ENCODE measurements at places on chromosomes 7 and 10. TPM values are rescaled to one million over a fixed set of nuclear protein-coding genes. Genes with fewer than 3 reads are reported as not detected.
A peak's percentile ranks its signal among the peaks of the same experiment; 100 is the strongest.

The TEX47 gene
- total RNA-seq = not detected

- DNase-seq = no peak
These were observed 12.9 kb downstream of the ATP6V1F start for GRCh38 chr7:128875523-128875948.

GRCh38 chr10:51311228-51311627 is 236.9 kb downstream of the PRKG1 start:
- DNase-seq = no peak

The SPAG6 gene
- total RNA-seq = not detected

DNA sequence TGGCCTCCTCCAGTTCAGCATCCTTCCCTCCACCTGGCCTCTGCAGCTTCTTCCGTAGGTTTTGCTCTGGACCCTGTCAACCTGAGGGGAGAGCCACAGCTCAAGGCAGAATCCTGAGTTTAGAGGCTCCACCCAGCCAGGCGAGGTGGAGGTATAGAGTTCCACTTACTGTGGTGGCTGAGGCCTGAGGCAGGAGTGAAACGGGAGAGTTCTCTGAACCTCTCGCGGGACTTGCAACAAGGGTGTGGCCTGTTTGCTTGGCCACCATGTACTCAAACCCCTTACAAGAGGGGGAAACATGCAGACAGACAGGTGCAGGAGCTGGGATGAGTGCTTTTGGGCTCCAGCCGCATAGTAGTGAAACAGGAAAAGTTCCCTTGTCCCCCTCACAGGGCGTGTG is 154.0 kb upstream of the C7orf33 start:
- no peak for DNase-seq

GRCh38 chr7:74365322-74366022 is 76.3 kb downstream of the CLIP2 start:
- peak; percentile 91 for DNase-seq

DNA sequence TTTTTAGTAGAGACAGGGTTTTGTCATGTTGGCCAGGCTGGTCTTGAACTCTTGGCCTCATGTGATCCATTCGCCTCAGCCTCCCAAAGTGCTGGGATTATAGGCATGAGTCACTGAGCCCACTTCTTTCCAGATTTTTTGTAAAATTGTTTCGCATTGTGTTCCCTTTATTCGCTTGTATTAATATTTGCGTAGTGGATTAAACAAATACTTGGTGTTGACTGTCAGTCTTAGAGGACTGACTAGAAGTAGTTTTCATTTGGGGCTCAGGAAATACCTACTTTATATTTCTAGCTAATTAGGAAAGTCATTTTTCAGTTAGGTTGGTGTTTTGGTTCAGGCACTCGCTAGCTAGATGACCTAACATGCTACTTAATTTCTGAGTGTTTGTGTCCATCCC is 11.1 kb downstream of the WAC start:
- DNase-seq = no peak

DNA sequence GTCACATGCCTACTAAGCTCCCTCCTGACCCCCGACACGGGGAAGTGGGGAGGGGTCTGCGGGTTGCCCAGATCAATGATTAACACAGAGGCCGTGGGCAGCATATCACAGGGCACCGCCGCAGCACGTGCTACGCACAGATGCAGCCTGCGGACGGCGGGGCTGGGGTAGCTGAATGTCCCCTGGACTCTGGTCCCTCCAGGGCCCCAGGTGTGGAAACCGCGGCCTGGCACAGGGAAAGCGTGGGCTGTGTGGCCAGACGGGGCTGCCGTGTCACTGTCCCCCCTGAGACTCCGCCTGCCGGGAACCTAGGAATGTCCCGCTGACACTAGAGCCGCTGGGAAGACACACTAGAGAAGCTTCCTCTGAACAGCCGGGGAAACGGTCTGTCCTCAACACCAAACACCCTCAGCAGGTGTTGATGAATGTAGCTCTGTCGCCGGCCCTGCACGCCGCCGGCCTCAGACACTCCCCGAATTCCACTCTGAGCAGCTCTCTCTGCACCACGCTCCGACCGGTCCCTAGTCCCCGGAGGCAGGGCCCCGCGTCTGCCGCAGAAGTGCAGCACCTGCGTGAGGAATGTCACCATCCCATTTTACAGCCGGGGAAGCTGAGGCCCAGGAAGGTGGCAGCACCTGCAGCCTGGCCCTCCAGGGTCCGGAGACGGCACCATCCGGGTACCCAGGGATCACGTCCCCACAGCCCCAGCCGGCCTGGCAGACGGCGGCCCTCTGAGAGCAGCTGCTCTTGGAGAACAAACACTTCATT is 33.4 kb upstream of the PDGFA start:
- no peak for DNase-seq

GRCh38 chr10:62733654-62734293 is 70.7 kb upstream of the ADO start:
- DNase-seq = no peak

The NODAL gene
- total RNA-seq = not detected

GRCh38 chr10:49300140-49300974 is 1.4 kb downstream of the C10orf71 start:
- no peak for DNase-seq

DNA sequence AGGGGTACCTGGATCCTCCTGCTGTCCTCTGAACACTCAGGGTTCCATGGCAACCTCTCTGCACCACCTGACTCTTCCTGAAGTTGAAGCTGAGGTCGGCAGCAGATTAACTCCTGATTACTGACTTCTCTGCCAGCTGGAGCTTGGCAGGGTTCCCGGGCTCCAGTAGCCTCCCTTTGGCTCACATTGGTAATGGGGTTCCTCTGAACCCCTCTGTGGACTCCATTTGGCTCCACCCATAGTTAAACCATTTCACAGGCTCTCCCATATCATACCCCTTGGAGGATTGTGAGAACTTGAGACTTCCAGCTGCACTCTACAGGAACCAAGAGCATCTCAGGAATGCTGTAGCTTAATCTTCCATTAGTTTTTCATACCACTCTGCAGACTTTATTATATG is 292.5 kb downstream of the HDAC9 start:
- no peak for DNase-seq

DNA sequence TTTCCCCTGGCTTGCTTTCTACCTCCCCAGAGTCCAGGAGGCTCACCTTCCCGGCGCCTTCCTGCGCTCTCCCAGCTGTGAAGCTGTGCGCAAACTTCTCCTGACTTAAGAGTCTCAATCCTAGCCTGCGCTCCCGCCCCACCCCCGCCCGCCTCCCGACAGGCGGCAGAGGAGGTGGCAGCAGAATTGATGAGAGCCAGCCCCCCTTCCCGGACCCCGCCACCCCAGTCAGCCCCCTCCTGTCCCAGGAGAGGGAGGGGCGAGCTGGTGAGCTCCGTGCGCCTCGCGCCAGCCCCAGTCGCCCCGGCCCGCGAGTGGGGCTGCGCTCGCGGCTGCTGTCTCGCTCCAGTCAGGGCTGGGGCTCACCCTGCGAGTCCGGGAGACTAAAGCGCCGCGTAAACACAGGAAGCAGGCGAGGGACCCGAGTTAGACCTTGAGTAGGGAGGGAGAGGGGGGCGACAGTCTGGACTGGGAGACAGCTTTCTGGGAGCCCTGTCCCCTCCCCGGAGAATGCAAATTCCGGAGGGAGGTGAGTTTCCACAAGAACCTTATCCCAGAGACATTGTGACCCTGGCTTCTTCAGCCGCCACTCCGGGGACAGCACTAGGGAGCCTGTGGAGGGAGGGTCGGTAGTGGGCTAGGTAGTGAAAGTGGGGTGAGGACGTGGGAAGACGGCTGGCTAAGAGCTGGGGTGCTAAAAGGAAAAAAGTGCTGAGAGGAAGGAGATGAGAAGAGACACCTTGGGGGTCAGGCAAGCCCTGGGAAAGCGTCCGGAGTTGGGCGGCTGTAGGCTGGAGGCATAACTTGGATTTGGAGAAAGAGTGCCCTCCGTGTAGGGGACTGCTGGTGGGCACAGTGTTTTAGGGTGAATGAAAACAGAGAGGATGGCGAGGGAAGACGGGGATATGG is at the start of gene CALCR:
CALCR (minus strand) TSS at position 79 of the 909 bp plus-strand sequence. CDS start 87,743 bp downstream, outside the sequence.
- DNase-seq = peak; percentile 40

GRCh38 chr10:91210435-91210834 is 10.0 kb upstream of the PCGF5 start:
- DNase-seq = no peak

GRCh38 chr10:113736576-113736975 is 14.9 kb upstream of the PLEKHS1 start:
- no peak for DNase-seq

The ITGA8 gene
- 0.93 TPM for total RNA-seq

DNA sequence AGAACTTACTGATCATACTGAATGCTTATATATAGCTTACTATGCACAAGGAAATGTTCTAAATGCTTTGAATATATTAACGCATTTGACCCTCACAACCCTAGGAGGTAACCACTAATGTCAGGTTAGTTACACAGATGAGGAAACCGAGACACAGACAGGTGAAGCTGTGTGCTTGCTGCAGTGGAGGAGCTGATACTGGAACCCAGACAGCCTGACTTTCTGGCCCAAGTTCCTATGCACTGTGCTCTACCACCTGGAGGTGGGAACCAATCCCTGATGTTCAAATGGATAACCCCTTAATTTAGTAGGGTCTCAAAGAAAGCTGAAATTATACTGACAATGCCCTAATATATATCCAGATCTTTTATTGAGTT is 119.6 kb downstream of the SORBS1 start:
- no peak for DNase-seq

The MARCHF5 gene
- 68.5 TPM for total RNA-seq

The BCL7B gene
- 34.0 TPM for total RNA-seq

The MINDY4 gene
- total RNA-seq = 2.3 TPM

DNA sequence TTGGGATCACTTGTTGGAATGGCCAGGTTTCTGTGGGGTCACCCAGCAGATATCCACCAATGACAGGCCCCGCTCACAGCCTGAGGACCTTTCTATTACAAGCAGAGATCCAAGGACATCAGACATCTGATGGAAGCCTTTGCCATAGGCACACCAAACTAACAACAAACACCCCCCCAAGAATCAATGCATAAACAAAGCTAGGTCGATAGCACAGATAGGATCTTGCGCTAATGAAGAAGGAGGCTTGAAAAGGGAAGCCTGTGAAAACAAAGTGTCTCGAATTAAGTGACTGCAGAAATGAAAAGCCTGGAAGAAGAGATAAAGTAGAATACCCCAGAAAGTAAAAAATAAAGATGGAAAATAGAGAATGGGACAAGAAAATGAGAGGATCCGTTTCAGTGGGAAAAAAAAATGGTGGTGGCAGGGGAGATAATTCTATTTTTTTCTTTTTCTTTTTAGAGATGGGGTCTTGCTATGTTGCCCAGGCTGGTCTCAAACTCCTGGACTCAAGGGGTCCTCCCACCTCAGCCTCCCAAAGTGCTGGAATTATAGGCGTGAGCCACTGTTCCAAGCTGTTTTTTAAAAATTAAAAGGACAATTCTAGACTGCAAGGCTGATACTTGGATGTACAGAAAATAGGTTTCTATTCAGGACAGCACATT is 26.3 kb upstream of the SMURF1 start:
- DNase-seq = no peak

GRCh38 chr7:140672382-140673062 is at the start of gene ADCK2:
ADCK2 (plus strand) TSS chr7:140672945; CDS start chr7:140673331, 386 bp downstream.
- DNase-seq = peak; percentile 61

DNA sequence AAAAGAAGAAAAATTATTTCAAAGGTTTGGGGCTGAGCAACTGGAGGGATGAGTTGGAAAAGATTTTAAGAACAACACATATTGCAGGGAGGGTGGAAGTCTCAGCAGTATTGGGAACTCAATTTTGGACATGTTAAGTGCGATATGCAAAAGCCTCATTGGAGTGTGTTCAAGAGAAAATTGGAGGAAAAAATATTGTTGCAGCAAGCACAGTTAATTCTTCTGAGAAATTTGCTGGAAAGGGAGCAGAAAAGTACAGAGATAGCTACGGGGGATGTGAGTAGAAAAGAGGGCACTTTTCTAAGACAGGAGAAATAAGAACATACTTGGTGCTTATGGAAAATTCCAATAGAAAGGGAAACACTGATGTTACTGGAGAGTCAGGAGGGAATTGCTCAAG is 59.8 kb upstream of the MAGI2 start:
- DNase-seq = no peak

The AZGP1 gene
- total RNA-seq = 0.44 TPM

- DNase-seq = no peak
These were observed 67.7 kb downstream of the ARHGAP22 start for GRCh38 chr10:48536916-48537890.

GRCh38 chr7:88458279-88458678 is 151.6 kb upstream of the STEAP4 start:
- no peak for DNase-seq

DNA sequence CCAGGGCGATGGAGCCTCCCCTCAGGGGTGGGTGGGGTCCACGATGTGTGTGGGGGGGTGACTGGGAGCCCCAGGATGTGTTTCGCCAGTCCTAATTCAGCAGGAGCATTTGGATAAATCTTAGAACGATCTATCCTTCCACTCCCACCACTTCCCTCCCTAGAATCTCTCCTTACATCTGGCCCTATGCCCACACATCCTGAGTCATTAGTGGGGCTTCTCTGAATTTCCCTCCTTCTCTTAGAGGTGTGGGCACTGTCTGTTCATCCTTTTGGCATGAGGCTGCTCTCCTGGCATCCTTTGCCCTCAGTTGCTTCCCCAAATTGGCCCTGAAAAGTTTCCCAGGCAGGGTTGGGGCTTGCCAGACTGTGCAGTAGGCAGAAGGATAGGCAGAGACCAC is 1.6 kb downstream of the GHRHR start:
- no peak for DNase-seq

DNA sequence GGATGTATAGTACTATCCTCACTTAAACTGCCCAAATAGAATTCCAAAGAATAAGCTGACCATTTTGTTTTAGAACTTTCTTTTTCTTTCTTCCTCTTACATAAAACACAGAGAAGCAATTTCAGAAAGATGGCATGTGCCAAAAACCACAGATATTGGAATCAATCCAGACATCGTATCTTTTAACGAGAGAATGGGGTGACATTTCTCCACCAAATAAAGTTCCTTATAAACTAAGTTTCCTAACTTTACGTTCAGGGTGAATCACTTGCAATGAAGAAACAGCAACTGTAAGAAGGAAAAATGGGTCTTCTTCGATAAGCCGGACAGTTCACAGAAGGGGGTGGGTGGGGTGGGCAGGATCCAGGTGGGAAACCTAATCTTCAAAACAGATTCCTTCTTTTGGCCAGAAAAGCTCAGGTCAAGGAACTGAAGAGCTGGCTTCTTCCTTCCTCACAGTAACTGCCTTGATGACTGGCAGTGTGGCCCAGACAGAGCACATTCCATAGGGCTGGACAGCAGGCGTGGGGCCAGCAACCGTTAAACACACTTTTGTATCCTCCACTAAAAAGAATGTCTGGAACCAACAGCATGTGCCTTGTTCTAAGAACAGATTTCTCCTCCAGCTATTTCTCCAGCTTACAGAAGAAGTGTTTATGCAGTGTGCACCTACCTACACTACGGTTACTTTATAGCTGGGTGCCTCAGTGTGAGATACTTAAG is 31.5 kb downstream of the CREB3L2 start:
- DNase-seq = no peak

- no peak for DNase-seq
These were observed 136.3 kb downstream of the DOCK4 start for GRCh38 chr7:112069879-112070321.

DNA sequence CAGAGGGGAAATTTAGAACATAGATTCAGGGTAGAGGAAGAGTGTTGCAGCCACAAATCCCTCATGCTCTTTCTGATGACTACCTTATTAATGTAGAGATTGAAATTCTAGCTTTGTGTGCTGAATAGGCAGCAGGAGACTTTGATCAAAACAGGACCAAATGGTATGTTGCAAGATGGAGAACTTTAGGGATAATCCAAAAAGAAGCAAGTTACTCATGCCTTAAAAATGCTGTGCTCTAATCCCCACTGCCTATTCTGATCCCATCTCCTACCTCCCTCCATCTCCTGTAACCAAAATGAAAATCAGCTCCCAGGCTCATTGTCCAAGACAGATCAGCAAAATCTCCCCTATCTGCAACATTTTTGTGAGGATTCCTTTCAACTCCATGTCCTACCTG is 31.3 kb downstream of the CH25H start:
- DNase-seq = no peak

Data from glutamatergic neuron (in vitro differentiated cells).